ENCODE measurements at places on chromosomes 5 and 9. TPM values are rescaled to one million over a fixed set of nuclear protein-coding genes. Genes with fewer than 3 reads are reported as not detected.

- no peaks in the 10 kb centered on the region for H3K4me1 ChIP-seq
- no peaks in the 10 kb centered on the region for H3K36me3 ChIP-seq
- no peak overlapping the region for H3K27ac ChIP-seq
- no peak for DNase-seq
- no peak overlapping the region for H3K4me3 ChIP-seq
Observed at GRCh38 chr9:115653171-115653606, 500.4 kb upstream of the PAPPA start.

CTSV gene
- 113 TPM for total RNA-seq

C9orf153 gene
- 0.65 TPM for total RNA-seq

PROB1 gene
- 3.1 TPM for total RNA-seq

- DNase-seq: peak; percentile 86
- no peaks in the 10 kb centered on the region for H3K36me3 ChIP-seq
- no peaks in the 10 kb centered on the region for H3K27me3 ChIP-seq
- no peak overlapping the region for H3K27ac ChIP-seq
- H3K4me1 ChIP-seq: peaks cover 2% of the 10 kb centered on the region
- no peak overlapping the region for H3K4me3 ChIP-seq
Observed at GRCh38 chr5:158695595-158696330, 404.0 kb downstream of the EBF1 start.

IFNK gene
- not detected for total RNA-seq

PDE6A gene
- not detected for total RNA-seq

MARCOL gene
- not detected for total RNA-seq

- H3K27ac ChIP-seq: peak overlapping the region; percentile 78
- no peaks in the 10 kb centered on the region for H3K36me3 ChIP-seq
- peaks cover 2% of the 10 kb centered on the region for H3K27me3 ChIP-seq
- DNase-seq: no peak
Observed at GRCh38 chr9:120872791-120873502, 4.0 kb downstream of the PHF19 start.

IL31RA gene
- not detected for total RNA-seq

DNA sequence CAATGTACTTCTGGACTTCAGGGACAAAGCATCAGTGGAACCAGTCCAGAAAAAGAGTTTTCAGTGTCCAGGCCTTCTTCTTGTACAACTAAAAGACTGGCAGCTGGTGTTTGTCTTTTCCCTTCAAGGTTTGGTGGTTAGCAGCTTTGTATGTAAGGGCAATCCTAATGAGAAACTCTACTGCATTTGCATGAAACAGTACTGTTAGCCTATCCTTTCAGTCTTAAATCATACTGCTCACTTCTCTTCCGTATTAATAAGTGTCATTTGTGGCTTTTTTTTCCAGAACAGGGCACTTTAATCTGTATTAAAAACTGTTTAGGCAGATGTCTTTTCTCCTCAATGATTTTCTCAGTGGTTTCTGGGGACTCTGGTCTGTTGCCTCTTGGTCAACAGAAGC, 48.9 kb downstream of the FAM174A start:
- H3K4me3 ChIP-seq: no peak overlapping the region
- no peak overlapping the region for H3K27ac ChIP-seq
- DNase-seq: no peak
- H3K4me1 ChIP-seq: no peaks in the 10 kb centered on the region

TGFBI gene
- total RNA-seq: 5.9 TPM

DNA sequence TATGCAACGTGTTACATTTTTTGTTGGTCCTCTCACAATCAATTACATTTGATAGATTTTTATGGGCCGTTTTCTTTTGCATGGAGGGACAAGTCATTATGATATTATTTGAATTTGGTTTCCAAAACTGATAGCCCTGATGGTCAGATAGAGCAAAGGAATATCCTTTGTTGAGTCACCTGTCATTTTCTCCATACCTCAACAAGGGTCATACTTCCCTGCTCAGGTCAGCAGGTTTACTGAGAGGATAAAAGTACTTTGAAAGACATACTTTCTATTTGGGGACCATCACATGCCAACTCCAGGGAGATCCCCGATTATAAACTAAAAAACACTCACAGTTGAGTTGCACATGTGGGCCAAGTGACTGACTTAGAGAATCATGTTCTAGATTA, 132.9 kb downstream of the SUSD1 start:
- no peak overlapping the region for H3K4me3 ChIP-seq
- peaks cover 5% of the 10 kb centered on the region for H3K4me1 ChIP-seq
- no peak for DNase-seq
- no peaks in the 10 kb centered on the region for H3K36me3 ChIP-seq
- H3K27ac ChIP-seq: no peak overlapping the region

GRCh38 chr9:116895961-116896360, 208.9 kb downstream of the TRIM32 start:
- no peak overlapping the region for H3K4me3 ChIP-seq
- no peak for DNase-seq
- H3K27ac ChIP-seq: no peak overlapping the region
- no peaks in the 10 kb centered on the region for H3K36me3 ChIP-seq

- DNase-seq: no peak
- H3K27ac ChIP-seq: no peak overlapping the region
- no peaks in the 10 kb centered on the region for H3K27me3 ChIP-seq
- H3K4me3 ChIP-seq: no peak overlapping the region
- H3K36me3 ChIP-seq: no peaks in the 10 kb centered on the region
- H3K4me1 ChIP-seq: no peaks in the 10 kb centered on the region
Observed at GRCh38 chr5:96883871-96884270, 7.6 kb downstream of the ERAP2 start.

COX7C gene
- 1,035 TPM for total RNA-seq

DNA sequence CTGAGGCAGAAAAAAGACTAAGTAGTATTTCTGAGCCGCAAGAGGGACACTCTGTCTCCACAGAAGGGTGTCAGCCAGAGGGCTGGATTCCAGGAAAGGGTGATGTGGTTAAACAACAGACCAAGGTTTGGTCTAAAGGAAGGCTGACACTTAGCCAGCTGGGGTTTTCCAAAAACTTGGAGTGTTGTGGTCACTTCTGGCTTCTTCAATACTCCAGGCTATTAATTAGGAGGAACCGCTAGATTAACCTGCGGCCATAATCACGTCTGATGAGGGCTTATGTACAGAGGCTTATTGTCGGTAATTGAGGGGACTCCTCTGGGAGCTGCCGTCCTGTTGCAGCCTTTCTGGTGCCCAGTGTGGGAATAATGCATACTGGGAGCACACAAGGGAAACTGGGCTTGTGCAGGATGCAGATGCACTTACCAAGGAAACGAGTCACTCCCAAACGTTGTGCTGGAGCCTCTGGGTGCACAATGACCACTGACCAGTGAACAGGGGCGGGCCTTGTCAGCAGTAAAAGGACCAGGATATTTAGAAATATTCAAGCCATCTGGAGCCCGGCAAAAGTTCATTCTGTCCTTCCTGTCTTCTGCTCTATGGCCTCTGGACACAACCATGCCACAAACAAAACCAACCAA, 70.2 kb upstream of the TUT7 start:
- H3K27me3 ChIP-seq: no peaks in the 10 kb centered on the region
- H3K36me3 ChIP-seq: no peaks in the 10 kb centered on the region
- no peak overlapping the region for H3K4me3 ChIP-seq
- H3K27ac ChIP-seq: no peak overlapping the region
- H3K4me1 ChIP-seq: no peaks in the 10 kb centered on the region

GRCh38 chr5:164373876-164374275, 868.5 kb downstream of the MAT2B start:
- DNase-seq: no peak
- H3K27me3 ChIP-seq: no peaks in the 10 kb centered on the region
- no peaks in the 10 kb centered on the region for H3K4me1 ChIP-seq
- no peak overlapping the region for H3K4me3 ChIP-seq

PLPP7 gene
- 3.4 TPM for total RNA-seq

DNA sequence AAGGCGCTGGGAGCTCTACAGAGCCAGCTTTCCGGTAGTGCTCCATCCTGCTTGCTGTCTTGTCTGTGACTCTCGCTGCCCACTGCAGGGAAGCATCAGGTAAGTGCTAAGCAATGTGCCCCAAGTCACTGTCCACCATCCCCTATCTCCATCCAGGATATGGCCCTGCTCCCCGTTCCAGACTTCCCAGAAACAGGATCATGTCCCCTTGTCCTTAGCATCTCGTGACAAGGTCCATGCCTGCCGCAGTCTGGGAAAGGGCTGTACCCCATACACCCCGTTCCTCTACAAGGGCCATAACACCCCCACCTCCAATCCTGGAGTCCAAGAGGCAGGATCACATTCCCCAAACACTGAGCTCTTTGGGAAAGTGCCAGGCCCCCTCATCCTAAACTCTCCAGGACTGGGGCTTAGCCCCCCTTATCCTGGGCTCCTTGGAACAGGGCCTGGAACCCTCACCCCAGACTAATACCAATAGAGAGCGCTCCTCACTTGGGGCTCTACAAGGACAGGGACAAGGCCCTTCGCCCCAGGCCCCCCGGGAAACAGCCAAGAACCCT, 566 bp downstream of the RPP25L start:
- DNase-seq: no peak
- peaks cover 11% of the 10 kb centered on the region for H3K4me1 ChIP-seq
- no peaks in the 10 kb centered on the region for H3K36me3 ChIP-seq
- peak overlapping the region; percentile 78 for H3K4me3 ChIP-seq
